Endothelial cell (in vitro differentiated cells): ENCODE measurements at places on chromosomes 7 and 10. TPM values are rescaled to one million over a fixed set of nuclear protein-coding genes. Genes with fewer than 3 reads are reported as not detected.

ELN gene
- 44.8 TPM for total RNA-seq

TNS3 gene
- 7.5 TPM for total RNA-seq

FXYD4 gene
- total RNA-seq = not detected

GARIN1A gene
- 4.3 TPM for total RNA-seq

FFAR4 gene
- total RNA-seq = not detected

CNTNAP2 gene
- 5.4 TPM for total RNA-seq

AZGP1 gene
- not detected for total RNA-seq

ESYT2 gene
- 31.8 TPM for total RNA-seq

TRIM73 gene
- 7.4 TPM for total RNA-seq

SLC16A9 gene
- total RNA-seq = 3.8 TPM

INSYN2A gene
- total RNA-seq = 1.7 TPM

STAM gene
- 22.0 TPM for total RNA-seq

DNA sequence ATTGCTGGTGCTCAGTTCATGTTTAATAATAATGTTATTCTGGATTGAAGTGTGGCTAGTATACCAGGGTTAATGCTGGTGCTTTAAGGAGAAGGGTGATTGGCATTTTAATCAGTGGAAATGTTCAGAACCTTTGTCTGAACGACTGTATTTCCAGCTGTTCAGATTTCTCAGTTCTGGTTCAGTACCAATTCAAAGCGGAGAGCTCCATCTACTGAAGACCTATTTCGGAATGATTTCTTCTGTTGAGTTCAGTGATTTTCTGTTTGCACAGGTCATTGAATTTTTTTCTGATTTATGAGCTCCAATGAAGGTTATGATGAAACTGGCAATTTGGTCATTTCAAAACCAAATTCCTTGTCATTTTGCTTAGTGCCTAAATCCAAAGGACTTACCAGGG is 160.1 kb downstream of the EXOC4 start:
- no peak for DNase-seq

DNA sequence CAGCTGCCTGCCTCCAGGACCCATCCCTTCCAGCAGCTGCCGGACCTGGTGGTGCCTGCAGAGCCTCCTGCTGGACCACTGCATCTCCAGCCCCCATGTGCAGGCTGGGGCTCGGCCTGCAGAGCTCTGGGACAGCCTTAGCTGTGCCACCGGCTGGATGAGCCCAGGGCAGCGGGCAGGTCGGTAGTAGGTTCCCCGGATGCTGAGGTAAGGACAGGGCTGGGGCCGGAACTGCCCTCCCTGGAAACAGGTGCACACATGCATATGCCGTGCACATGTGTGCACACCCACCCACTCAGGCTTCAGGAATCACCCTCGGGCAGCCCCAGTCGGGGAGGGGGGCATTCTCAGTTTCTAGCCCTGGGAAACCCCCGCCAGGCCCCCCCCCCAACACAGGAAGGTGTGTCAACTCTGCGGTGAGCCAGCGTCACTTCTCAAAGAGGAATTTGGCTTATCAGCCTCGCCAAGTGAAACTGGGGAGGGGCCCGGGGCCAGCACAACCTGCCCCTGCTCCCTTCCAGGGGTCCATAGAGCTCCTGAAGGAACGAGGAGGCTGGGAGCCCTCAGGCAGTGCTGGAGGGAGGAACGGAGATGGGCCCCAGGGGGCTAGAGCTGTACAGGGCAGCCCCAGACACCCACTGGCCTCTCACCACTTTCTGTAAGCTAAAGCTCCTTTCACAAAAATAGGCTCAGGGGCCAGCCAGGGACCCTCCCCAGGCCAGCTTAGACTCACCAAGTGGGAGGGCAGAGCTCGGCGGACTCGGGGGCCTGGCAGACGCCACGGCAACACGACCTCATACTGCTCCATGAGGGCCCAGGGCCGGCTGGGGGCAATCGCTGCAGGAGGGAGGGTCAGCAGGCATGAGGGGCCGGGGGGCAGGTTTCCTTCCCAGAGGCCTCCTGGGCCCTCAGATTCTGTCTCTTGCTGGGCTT is 1.7 kb downstream of the ADAM8 start:
- DNase-seq = no peak

GRCh38 chr10:124106241-124106879 is 13.0 kb upstream of the CHST15 start:
- DNase-seq = no peak

DNA sequence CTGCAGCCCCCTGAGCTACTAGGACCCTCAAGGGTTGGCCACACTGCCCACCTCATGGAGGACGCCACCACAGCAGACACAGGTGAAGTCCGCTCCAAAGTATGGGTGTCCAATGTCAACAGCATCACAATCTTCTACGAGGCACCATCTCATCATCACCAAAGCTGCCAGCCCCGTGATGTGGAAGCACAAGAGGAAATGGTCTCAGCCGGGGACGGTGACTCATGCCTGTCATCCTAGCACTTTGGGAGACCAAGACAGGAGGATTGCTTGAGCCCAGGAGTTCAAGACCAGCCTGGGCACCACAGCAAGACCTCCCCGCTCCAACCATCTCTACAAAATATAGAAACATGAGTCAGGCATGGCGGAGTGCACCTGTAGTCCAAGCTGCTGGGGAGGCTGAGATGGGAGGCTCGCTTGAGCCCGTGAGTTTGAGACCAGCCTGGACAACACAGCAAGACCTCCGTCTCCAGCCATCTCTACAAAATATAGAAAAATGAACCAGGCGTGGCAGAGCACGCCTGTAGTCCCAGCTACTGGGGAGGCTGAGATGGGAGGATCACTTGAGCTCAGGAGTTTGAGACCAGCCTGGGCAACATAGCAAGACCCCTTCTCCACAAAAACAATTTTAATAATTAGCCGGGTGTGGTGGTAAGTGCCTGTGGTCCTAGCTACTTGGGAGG is 48.8 kb upstream of the MYL10 start:
- DNase-seq = no peak

DNA sequence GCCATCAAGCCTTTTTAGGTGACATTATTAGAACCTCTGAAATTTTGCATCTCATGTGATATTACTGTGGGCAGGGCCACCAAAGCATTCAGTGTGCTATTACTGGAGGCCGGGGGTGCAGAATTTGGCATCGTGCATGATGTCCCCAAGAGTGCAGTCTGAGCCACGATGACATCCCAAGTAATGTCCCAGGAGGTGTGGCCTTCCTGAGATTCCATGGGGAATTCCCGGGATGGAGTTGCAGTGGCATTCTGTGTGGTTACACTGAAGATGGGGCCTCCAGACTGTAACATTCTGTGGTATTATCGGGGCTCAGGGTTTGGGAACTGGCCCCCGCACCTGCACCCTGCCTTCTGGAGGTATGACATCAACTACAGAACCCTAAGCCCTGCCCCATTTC is 9.1 kb downstream of the LDB3 start:
- DNase-seq = no peak

DNA sequence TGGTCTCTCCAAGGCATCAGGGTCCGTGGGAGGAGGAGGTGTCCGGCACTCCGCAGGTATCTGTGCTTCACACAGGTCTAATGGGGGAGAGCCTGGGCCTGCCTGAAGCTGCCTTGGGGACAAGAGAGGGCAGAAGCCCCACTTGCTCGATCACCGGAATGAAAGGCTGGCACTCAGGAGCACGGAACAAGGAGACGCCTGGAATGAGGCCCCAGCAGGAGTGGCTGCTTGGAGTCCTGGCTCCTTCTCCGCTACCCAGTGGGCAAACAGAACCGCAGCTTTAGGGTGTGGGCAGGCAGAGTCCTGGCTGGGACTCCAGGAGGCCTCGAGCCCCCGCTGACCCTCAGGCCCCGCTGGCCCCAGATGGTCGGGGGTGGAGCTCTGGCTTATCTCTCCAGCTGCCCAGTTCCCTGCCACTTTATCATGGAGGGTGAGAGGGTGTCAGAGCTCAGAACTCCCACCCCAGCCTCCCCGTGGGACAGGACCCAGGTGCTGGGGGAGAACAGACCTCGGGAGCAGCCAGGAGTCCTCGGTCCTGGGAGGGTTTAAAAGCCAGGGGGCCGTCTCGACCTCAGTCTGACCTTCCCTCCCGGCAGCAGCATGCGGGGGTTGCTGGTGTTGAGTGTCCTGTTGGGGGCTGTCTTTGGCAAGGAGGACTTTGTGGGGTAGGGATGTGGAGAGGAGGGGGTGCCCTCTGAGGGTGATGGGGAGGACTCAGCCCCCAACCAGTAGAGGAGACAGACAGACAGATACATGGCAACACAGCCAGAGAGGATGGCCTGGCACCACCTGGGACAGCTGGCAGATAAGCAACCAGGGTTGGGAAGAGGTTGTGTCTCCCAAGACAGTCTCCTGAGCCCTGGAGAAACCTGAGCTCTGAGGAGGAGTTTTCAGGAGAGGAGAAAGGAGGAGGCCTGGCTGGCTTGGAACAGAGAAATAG is at the start of gene CPA1:
Gene CPA1, plus strand, starts transcription at position 574 of the 940 bp plus-strand sequence. Its CDS starts 27 bp downstream, at position 601.
- DNase-seq = no peak

DNA sequence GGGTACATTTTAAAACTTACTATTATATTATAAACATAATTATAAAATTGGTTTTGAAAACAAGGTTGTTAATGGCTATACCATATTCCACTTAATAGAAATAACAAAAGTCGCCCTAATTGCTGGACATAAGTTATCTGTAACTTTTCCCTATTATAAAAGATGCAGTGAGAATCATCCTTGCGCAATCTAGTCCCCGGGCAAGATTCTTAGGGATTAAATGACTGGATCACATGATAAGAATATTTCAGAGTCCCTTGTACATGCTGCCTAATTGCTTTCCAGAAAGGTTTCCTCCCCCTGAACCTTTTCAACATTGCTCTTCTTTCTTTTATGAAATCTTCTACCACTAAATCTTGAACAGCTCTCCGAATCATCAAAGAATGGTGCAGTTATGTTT is 479.8 kb upstream of the MKI67 start:
- no peak for DNase-seq

- DNase-seq = no peak
These were observed 5.7 kb upstream of the OR6V1 start for GRCh38 chr7:143046426-143046851.

GRCh38 chr10:51857305-51857704 is 157.9 kb upstream of the CSTF2T start:
- no peak for DNase-seq

DNA sequence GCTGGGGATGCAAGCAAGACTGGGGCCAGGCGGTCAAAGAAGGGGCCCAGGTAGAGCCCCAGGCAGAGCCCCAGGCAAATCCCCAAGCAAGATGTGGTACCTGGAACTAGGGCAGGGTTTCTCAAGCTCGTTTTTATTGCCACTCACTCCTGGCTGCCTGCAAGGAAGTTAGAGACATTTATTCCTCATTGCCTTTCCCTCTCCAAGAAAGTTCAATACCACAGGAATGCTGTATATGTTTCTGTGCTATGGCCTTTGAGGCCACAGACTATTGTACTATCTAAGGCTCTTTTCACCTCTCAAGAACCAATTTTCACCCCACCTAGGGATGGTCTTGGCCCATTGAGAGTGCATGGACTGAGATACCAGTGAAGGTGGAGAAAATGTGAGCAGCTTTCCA is 71.3 kb downstream of the TACC2 start:
- no peak for DNase-seq

GRCh38 chr10:94012834-94013233 is 19.1 kb downstream of the PLCE1 start:
- no peak for DNase-seq

DNA sequence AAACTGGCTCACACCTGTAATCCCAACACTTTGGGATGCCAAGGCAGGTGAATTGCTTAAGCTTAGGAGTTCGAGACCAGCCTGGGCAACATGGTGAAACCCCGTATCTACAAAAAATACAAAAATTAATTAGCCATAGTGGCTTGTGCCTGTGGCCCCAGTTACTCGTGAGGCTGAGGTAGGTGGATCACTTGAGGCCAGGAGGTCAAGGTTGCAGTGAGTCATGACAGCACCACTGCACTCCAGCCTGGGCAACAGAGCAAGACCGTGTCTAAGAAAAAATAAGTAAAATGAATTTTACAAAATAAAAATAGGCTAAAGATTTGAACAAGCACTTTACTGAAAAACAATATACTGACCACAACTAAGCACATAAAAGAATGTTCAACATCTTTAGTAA is 9.8 kb upstream of the ORC5 start:
- DNase-seq = no peak

DNA sequence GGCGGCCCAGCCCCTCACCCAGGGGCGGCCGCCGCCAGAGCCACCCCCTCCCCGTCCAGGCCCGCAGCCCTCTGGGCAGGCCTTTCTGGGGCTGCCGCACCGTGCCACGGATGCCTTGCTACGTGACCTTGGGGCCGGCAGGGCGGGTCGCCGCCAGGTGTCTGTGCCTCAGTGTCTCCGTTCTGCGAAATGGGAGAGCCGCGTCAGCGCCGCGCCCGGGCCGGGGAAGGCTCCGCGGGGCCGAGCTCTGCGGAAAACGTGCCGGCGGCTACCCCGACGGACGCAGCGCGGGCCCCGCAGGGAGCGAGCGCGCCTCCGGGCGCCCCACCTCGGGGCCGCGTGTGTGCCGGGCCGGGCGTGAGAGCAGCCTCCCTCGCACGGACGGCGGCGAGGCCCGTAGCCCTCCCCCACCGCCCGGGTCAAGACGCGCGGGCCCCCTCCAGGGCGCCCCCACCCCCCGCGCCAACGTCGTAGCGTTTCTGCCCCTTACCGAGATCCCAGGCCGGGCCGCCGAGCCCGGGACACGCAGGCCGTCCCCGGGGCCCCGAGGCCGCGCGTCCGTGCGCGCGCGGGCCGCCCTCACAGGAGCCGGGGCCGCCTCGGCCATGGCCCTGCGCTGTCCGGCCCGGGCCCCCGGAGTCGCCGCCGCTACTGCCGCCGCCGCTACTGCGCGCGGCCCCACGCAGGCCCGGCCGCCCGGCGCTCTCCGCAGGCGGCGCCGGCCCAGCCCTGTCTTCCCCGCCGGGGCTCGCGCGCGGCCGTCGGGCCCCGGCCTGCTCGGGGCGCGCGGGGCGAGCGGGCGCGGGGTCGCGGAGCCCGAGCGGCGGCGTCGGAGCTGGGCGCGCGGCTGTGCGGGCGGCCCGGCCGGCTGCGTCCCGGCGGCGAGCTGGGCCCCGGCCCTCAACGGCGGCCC is 1.1 kb downstream of the ZNF777 start:
- peak; percentile 33 for DNase-seq

DNA sequence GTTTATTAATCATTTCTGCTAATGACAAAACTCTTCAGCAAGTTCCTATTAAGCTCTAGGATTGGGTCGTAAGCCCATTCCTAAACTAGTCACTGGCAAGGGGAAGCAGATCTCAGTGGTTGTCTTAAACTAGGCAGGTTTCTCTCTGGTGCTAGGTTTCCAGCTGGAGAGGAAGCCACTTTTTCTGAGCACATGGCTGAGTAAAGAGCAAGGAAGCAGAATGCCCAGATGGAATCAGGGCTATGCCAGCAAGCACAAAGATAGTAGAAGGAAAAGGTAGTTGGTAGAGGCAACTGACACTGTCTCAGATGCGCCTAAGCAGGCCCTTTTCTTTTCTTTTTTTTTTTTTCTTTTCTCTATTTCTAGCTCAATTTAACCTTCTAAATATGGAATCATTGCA is 224.9 kb downstream of the EXOC4 start:
- no peak for DNase-seq
